ENCODE measurements at places on chromosomes 12 and 14. TPM values are rescaled to one million over a fixed set of nuclear protein-coding genes. Genes with fewer than 3 reads are reported as not detected.

Gene DPY19L2
- 0.06 TPM for total RNA-seq

DNA sequence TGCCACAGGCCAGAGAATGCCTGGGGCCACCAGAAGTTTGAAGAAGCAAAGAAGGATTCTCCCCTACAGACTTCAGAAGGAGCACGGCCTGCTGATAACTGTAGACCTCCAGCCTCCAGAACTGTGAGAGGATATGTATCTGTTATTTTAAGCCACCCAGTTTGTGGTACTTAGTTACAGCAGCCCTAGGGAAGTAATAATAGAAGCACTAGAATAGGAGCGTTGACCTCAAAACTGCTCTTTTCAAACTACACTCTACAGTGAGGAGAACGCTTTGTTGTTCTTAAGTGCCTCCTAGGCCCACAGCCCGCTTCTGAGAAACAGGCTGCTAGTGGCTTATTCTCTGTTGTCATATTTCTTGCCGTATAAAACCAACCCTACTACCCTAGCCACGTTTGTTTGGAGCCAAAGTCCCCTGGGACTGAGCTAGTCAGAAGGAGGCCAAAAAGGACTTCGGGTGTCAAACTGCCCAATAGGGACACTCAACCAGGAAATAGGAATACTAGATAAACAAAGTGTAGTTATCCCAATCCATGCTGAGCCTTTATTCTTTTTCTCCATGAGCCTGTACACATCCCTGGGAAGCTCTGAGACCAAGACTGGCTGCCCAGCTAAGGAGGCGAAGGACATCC, 38.5 kb upstream of the FRS2 start:
- no peak for DNase-seq

GRCh38 chr12:116465856-116466255, 93.3 kb upstream of the MAP1LC3B2 start:
- no peak for DNase-seq

Gene TCL1A
- not detected for total RNA-seq

GRCh38 chr12:46244273-46244915, 24.4 kb downstream of the SLC38A1 start:
- no peak for DNase-seq
